ENCODE measurements at places on chromosomes 7 and 10. TPM values are rescaled to one million over a fixed set of nuclear protein-coding genes. Genes with fewer than 3 reads are reported as not detected.

- peaks cover 23% of the 10 kb centered on the region for H3K4me1 ChIP-seq
- no peaks in the 10 kb centered on the region for H3K36me3 ChIP-seq
- no peak overlapping the region for H3K4me3 ChIP-seq
- H3K27ac ChIP-seq: no peak overlapping the region
- H3K27me3 ChIP-seq: peaks cover 63% of the 10 kb centered on the region
Measured at GRCh38 chr7:128917122-128917521, 6.6 kb upstream of the KCP start.

DNA sequence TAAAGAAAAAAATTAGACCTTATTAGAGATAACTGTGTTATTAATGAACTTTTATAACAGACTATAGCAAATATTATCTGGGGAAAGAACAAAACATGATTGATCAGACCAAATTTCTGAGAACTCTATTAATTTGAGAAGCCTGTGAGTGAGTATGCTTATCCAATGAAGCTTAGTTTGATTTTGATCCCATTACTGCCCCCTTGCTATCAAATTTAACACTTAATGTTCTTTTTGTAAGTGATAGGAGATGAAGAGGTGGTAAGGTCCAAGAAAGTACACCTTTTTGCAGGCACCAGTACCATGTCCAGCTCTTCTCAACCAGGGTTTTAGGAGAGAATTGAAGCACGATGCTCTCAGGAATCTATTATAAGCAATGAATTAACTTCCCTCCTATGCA lies 49.9 kb downstream of the ZNF365 start:
- H3K36me3 ChIP-seq: no peaks in the 10 kb centered on the region
- no peaks in the 10 kb centered on the region for H3K27me3 ChIP-seq
- peaks cover 23% of the 10 kb centered on the region for H3K4me1 ChIP-seq
- H3K4me3 ChIP-seq: no peak overlapping the region
- no peak overlapping the region for H3K27ac ChIP-seq

GRCh38 chr10:67804395-67804678 lies 33.7 kb downstream of the DNAJC12 start:
- H3K27me3 ChIP-seq: no peaks in the 10 kb centered on the region
- H3K4me3 ChIP-seq: no peak overlapping the region
- no peak overlapping the region for H3K27ac ChIP-seq
- no peaks in the 10 kb centered on the region for H3K36me3 ChIP-seq
- H3K4me1 ChIP-seq: peaks cover 12% of the 10 kb centered on the region

DNA sequence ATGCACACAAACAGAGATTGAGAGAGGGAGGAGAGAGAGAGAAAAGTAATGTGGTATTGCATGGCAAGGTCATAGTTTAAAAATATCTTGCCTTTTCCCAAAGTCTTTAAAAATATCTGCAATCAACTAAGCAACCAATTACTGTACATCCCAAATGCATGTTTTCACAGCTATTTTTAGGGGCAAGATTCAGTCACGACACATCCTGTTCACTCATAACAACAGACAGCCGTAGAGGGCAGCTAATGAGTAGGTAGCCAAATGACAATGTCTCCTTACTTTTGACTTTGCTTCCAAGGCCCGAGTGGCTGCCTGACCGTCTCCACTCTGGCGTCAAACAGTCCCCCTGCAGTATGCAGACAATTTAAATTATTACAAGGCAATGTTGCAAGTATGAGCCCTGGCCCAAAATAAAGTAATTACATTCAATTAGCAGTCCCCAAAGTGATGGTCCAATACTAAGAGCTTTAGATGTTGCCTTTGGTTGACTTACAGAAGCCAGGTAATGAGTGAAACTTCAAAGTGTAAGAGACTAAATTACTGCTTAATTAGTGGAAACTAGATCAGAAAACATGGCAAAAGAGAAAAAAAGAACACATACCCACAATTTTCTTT lies 162.9 kb downstream of the MBL2 start:
- DNase-seq: no peak
- H3K27ac ChIP-seq: no peak overlapping the region
- no peak overlapping the region for H3K4me3 ChIP-seq

DNA sequence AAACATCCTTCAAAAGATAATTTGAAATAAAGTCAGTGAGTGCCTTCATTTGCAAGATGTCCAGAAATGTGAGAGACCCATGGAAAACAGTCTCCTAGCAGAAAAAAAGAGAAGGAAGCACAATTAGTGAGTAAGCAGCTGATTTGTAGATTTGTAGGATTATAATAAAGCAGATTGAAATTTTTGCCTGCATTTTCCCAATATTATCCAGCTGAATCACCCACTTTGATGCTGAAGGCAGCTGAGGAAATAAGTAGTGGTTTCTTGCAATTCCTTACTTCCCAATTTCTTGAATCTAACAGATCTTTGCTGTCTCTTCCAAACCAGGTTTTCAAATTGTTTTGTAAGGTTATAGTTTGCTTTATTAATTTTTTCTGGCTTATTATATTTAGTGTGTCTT lies 181.4 kb downstream of the GNAT3 start:
- no peak for DNase-seq

DNA sequence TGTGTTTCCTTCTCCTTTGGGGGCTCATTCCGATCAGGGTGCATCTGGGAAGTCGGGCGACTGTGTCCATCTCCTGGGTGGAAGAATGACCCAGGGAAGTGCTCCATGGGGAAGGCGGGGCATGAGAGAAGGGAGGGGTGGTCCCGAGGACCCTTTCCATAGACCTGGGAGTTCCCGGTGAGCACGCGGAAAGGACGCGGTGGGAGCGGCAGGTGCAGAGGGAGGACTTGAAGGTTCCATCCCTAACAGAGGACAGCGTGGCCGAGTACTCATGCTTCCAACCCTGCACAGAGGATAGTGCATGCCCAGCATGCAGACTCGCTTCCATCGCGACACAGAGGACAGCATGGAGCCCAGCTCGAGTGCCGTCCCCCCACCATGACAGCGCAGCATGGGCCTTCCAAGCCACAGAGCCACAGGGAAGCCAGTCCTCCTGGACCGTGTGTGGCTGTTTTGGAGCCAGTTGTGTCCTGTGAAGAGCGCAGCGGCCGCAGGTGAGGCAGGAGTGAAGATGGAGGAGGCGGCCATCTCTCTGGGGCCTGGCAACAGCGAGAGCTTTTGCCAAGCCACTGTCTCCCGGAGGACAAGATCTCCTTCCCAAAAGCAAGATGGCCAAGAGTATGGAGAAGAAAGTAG lies 281.4 kb downstream of the DNAJB6 start:
- H3K27me3 ChIP-seq: no peaks in the 10 kb centered on the region
- no peak overlapping the region for H3K27ac ChIP-seq
- no peaks in the 10 kb centered on the region for H3K4me1 ChIP-seq
- no peak for DNase-seq
- no peak overlapping the region for H3K4me3 ChIP-seq

DNA sequence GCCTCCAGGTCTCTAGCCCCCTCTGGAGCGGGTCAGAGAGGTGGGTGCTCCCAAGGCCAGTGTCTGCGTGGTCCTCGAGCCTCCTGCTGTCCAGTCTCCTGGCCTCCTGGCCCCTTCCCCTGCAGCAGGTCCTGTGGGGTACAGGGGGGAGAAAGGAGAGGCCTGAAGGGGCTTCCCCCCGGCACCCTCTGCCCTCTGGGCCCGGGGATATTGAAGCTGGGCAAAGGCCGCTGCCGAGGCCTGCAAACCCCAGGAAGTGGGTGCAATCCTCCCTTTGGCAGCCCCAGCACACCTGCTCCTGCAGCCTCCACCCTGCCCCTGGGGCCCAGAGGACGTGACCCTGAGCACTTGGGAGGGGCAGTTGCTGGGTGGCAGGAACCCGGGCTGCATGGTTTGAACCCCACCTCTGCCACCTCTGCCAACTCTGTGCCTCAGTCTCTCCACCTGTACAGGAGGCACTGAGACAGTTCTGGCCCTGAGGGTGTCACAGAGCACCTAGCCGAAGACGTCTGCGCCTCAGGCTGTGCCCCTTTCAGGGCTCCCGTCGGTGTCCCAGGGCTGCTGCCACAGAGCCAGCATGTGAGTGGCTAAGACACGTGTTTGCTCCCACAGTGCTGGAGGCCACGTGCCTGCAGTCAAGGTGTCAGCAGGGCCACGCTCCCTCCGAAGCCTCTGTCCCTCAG lies 59.1 kb upstream of the INPP5A start:
- peaks cover 49% of the 10 kb centered on the region for H3K27me3 ChIP-seq
- H3K36me3 ChIP-seq: no peaks in the 10 kb centered on the region
- no peak overlapping the region for H3K4me3 ChIP-seq

- H3K4me1 ChIP-seq: no peaks in the 10 kb centered on the region
- H3K27me3 ChIP-seq: no peaks in the 10 kb centered on the region
- H3K4me3 ChIP-seq: no peak overlapping the region
- DNase-seq: no peak
- H3K36me3 ChIP-seq: no peaks in the 10 kb centered on the region
- no peak overlapping the region for H3K27ac ChIP-seq
Measured at GRCh38 chr10:85598646-85599045, 767.9 kb downstream of the GRID1 start.

DNA sequence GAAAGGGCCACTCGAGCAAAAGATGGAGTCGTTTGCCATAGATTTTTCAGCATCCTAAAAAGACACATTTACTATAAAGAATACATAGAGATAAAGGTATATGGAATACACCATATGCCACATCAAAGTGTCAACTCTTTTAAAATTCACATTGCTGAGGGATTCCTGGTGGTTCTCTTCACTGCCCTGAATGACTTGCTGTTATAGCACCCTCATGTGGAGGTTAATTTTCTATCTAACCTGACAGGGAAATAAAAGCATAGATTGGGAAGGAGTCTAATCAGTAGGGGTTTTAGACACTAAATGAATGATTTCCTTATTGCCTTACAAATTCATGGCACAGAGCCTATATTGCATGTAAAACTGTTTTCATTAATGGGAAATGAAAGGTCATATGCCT lies 25.9 kb downstream of the DNAH11 start:
- no peak overlapping the region for H3K4me3 ChIP-seq
- H3K4me1 ChIP-seq: peaks cover 11% of the 10 kb centered on the region
- DNase-seq: peak; percentile 24
- no peak overlapping the region for H3K27ac ChIP-seq
- H3K36me3 ChIP-seq: no peaks in the 10 kb centered on the region
- no peaks in the 10 kb centered on the region for H3K27me3 ChIP-seq

DNA sequence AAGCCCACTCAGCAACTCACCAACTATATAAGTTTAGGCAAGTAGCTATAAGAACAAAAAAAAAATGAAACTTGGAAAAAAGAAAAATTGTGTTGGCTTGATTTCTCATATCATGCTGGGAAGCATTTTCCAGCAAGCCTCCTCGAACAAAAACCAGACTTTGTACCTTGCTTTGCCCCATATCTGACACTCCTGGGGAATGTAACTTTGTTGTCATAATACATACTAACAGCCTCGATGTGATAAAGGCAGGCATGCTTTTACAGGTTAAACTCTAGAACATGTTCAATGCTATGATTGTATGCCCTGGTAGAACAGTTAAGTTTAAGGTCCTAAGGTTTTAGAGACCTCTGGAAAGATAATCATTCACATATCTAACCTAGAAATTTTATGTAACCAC lies 11.6 kb downstream of the CFAP43 start:
- H3K27me3 ChIP-seq: no peaks in the 10 kb centered on the region
- H3K4me3 ChIP-seq: no peak overlapping the region
- DNase-seq: no peak

- peak overlapping the region; percentile 92 for H3K27ac ChIP-seq
- peaks cover 7% of the 10 kb centered on the region for H3K36me3 ChIP-seq
- DNase-seq: no peak
- no peaks in the 10 kb centered on the region for H3K27me3 ChIP-seq
- H3K4me3 ChIP-seq: no peak overlapping the region
- H3K4me1 ChIP-seq: peaks cover 18% of the 10 kb centered on the region
Measured at GRCh38 chr10:26408858-26409494, 29.2 kb upstream of the APBB1IP start.

Gene POLL
- 25.7 TPM for total RNA-seq

Gene FGFR2
- total RNA-seq: 53.6 TPM
